T-cell (primary cell): ENCODE measurements at places on chromosomes 2 and 18. TPM values are rescaled to one million over a fixed set of nuclear protein-coding genes. Genes with fewer than 3 reads are reported as not detected.
A peak's percentile ranks its signal among the peaks of the same experiment; 100 is the strongest.

DNA sequence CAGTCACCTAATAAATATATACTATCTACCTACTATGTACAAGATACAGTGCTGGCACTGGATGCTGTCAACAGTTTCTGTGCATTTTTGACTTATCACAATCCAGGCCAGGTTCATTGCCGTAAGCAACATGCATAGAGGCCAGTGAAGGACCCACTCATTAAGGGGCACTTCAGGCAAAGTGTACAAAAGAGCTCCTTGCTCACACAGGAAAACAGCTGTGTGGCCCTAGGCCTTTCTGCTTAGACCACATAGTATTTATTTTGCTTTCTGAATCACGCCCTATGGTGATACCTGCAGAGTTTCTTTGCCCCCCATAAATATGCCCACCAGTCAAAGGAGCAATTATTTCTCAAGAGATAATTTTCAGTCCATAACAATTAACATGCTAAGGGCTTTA, 39.6 kb upstream of the STAT4 start:
- peaks cover 30% of the 10 kb centered on the region for H3K4me1 ChIP-seq
- H3K4me3 ChIP-seq = no peak overlapping the region
- no peak overlapping the region for H3K27ac ChIP-seq
- no peaks in the 10 kb centered on the region for H3K36me3 ChIP-seq

SERPINB2 gene
- not detected for total RNA-seq

GRCh38 chr2:204663816-204664425, 118.6 kb downstream of the PARD3B start:
- no peak for DNase-seq
- no peaks in the 10 kb centered on the region for H3K27me3 ChIP-seq
- H3K4me3 ChIP-seq = no peak overlapping the region
- H3K36me3 ChIP-seq = no peaks in the 10 kb centered on the region
- no peaks in the 10 kb centered on the region for H3K4me1 ChIP-seq
- H3K27ac ChIP-seq = no peak overlapping the region

DNA sequence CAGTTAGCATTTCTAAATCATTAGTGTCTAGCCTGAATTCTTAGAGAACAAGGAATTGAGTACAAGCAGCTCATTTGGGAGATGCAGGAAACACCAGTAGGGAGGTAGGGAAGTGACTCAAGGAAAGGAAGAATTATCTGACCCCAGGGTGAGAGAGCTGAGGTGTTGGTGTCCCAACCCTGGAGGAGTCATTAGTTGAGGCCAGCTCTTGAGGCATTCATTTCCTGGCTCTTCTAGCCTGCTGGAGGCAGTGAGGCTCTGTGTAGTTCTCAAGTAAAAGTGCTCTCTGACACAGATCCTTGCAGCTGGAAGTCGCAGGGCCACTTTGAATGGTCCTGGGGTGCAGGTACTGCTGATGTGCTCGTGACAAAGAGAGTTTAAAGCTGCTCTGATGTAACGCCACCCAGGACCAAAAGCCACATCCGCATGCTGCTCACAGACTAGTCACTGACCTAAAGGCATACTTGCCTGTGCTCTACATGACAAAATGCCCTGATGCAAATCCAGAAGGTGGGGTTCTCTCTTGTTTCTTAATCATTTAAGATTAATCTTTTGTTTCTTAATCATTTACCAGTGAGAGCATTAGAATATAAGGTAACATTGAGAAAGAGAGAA, 299.5 kb upstream of the LYPD1 start:
- no peaks in the 10 kb centered on the region for H3K4me1 ChIP-seq
- H3K4me3 ChIP-seq = no peak overlapping the region
- no peak overlapping the region for H3K27ac ChIP-seq
- DNase-seq = no peak
- no peaks in the 10 kb centered on the region for H3K27me3 ChIP-seq
- H3K36me3 ChIP-seq = no peaks in the 10 kb centered on the region

- no peak overlapping the region for H3K27ac ChIP-seq
- no peak overlapping the region for H3K4me3 ChIP-seq
- no peak for DNase-seq
- no peaks in the 10 kb centered on the region for H3K27me3 ChIP-seq
- H3K36me3 ChIP-seq = no peaks in the 10 kb centered on the region
Observed at GRCh38 chr2:71861186-71862160, 286.2 kb downstream of the CYP26B1 start.

- no peaks in the 10 kb centered on the region for H3K27me3 ChIP-seq
- peaks cover 61% of the 10 kb centered on the region for H3K4me1 ChIP-seq
Observed at GRCh38 chr2:233059547-233059796, 670 bp upstream of the INPP5D start.

GRCh38 chr2:31249009-31249690, 15.2 kb downstream of the EHD3 start:
- no peak overlapping the region for H3K4me3 ChIP-seq
- peaks cover 6% of the 10 kb centered on the region for H3K36me3 ChIP-seq

DNA sequence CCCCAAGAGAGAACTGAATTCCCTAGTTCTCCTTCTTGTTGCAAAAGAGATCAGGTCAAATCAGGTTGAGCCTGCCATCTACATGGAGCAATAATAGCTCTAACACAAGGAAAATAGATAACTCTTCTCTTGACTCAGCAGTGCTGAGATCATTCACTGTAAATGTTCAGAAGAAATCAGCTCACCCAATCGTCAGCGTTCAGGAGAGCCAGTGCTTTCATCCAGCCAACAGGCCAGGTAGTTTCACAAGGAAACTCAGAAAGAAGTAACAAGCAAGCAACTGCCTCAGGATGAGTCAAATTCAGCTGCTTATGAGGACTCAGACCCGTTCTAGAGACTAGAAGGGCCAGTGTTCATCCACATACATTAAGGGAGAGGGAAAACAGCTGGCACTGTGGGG, 5.9 kb downstream of the LMAN2L start:
- no peak overlapping the region for H3K4me3 ChIP-seq
- DNase-seq = no peak
- no peaks in the 10 kb centered on the region for H3K27me3 ChIP-seq
- H3K36me3 ChIP-seq = peaks cover 56% of the 10 kb centered on the region
- peaks cover 11% of the 10 kb centered on the region for H3K4me1 ChIP-seq

DNA sequence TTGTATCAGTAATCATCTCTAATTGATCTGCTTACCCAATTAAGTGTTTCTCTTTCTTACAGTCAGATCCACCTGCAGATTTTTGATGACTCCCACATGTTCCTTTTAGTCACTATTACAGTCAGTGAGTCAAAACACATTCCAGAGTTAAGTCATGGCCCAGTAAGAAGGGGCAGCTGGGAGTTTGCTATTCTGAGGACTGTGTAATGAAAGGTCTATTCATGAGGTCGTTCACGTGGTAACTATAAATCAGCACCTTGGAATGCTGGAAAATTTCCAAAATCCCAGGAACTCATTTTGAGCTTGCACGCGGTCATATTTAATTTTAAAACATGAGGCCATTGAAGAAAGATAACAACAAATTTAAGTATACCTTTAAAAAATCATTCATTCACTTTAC, 252.5 kb downstream of the XIRP2 start:
- H3K27me3 ChIP-seq = no peaks in the 10 kb centered on the region
- H3K36me3 ChIP-seq = no peaks in the 10 kb centered on the region
- DNase-seq = no peak
- H3K27ac ChIP-seq = no peak overlapping the region

DNA sequence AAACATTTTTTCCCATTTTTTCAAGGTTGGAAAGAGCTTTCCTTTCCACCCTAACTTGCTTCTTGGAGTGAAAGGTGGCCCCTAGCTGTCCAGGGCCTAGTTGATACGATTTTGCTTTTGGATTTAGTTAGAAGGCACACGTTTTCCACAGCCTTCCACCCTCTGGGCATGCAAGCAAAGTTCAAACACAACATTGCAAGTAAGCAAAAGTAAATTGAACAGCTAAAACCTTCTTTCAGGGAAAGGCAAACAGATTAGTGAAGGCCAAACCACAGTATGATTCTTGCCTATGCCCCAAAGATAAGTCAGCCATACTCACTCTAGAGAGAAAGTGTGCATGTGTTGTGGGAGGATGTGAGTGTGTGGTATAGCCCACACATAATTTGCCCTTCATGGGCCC, 273.7 kb upstream of the KLHL29 start:
- DNase-seq = no peak
- H3K4me3 ChIP-seq = no peak overlapping the region
- H3K27me3 ChIP-seq = no peaks in the 10 kb centered on the region
- H3K4me1 ChIP-seq = no peaks in the 10 kb centered on the region
- no peak overlapping the region for H3K27ac ChIP-seq

GRCh38 chr18:50151926-50152325, 43.0 kb downstream of the MYO5B start:
- no peaks in the 10 kb centered on the region for H3K4me1 ChIP-seq
- no peak overlapping the region for H3K27ac ChIP-seq
- DNase-seq = no peak
- H3K36me3 ChIP-seq = no peaks in the 10 kb centered on the region

DNA sequence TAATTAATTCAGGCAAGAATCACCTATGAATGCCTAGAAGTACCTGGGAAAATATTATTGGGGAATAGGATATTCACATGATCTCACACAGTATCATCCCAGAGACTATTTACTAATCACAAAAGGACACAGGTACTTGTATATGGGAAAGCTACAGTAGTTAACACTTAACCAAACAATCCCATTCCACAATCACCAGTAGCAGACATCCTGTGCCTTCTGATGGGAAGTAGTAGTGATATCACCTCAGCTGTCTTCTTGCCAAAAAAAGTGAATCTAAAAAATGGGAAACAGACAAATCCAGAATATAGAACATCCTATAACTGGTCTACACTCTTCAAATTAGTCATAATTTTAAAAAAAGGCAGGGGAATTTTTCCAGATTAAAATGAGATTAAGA, 75.6 kb upstream of the CCDC150 start:
- H3K4me1 ChIP-seq = no peaks in the 10 kb centered on the region
- peaks cover 7% of the 10 kb centered on the region for H3K27me3 ChIP-seq
- no peaks in the 10 kb centered on the region for H3K36me3 ChIP-seq
- no peak overlapping the region for H3K27ac ChIP-seq
- no peak overlapping the region for H3K4me3 ChIP-seq

GRCh38 chr2:165623783-165624469, 154.4 kb downstream of the CSRNP3 start:
- no peak overlapping the region for H3K27ac ChIP-seq
- no peaks in the 10 kb centered on the region for H3K36me3 ChIP-seq
- no peaks in the 10 kb centered on the region for H3K4me1 ChIP-seq
- no peak for DNase-seq
- no peak overlapping the region for H3K4me3 ChIP-seq
- H3K27me3 ChIP-seq = no peaks in the 10 kb centered on the region

GRCh38 chr2:71948781-71949536, 198.7 kb downstream of the CYP26B1 start:
- DNase-seq = no peak
- H3K27ac ChIP-seq = no peak overlapping the region
- no peak overlapping the region for H3K4me3 ChIP-seq
- H3K36me3 ChIP-seq = no peaks in the 10 kb centered on the region
- no peaks in the 10 kb centered on the region for H3K4me1 ChIP-seq

DNA sequence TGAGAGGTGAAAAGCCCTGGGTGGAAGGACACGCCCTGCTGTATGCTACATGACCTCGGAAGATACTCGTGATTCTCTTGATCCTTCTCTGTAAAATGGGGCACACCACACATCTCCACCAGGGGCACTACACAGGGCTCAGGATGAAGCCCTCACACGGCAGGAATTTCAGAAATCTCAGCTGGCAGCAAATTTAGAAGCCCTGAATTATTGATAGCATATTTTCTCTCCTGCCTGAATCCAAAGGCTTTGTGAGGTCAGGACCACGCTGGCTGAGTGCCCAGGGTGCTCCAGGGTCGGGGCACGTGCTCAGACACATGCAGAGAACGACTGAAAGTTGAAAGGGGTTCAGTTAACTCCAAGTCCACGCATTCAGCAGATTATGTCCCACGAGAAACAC, 42.1 kb upstream of the GALR1 start:
- peaks cover 9% of the 10 kb centered on the region for H3K4me1 ChIP-seq
- no peak overlapping the region for H3K27ac ChIP-seq
- no peak overlapping the region for H3K4me3 ChIP-seq
- H3K27me3 ChIP-seq = peaks cover 2% of the 10 kb centered on the region
- H3K36me3 ChIP-seq = no peaks in the 10 kb centered on the region

- no peak overlapping the region for H3K4me3 ChIP-seq
- no peaks in the 10 kb centered on the region for H3K4me1 ChIP-seq
- H3K27ac ChIP-seq = no peak overlapping the region
- H3K36me3 ChIP-seq = no peaks in the 10 kb centered on the region
Observed at GRCh38 chr18:7743256-7743655, 176.1 kb downstream of the PTPRM start.

GRCh38 chr18:6406075-6406909, 8.4 kb downstream of the L3MBTL4 start:
- H3K4me1 ChIP-seq = no peaks in the 10 kb centered on the region
- H3K4me3 ChIP-seq = no peak overlapping the region
- H3K27me3 ChIP-seq = no peaks in the 10 kb centered on the region
- H3K36me3 ChIP-seq = no peaks in the 10 kb centered on the region

- DNase-seq = peak; percentile 38
- H3K27ac ChIP-seq = peak overlapping the region; percentile 26
- H3K4me3 ChIP-seq = no peak overlapping the region
- H3K27me3 ChIP-seq = no peaks in the 10 kb centered on the region
- H3K36me3 ChIP-seq = no peaks in the 10 kb centered on the region
- no peaks in the 10 kb centered on the region for H3K4me1 ChIP-seq
Observed at GRCh38 chr2:102442967-102443828, 20.2 kb downstream of the IL18RAP start.

GAREM2 gene
- total RNA-seq = 9.1 TPM

DNA sequence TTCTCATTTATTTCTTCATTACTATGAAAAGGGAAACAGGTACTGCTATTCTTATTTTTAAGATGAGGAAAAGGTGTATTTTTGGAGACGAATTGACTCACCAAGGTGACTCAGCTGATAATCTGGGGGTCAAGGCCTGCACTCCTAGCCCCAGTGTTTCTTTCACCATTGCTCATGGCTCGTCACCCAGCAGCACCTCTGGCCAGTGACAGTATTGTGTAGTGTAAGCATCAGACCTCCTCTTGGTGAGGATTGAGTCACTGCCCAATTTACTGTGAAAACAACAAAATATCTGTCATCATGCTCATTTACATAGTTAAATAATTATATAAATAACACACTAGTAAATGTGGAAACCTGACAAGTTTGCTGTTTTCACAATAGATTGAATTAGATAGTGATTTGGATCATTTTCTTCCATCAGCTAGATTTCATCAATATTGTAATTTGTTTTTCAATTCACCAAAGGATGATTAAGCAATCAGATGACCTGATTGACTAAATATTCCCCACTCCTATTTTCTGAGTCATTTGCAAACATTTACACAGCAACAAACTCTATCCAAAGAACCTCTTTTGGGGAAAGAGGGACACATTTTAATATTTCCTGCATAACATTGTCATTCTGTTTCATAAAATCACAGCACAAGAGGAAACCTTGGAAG, 492.8 kb upstream of the RAB12 start:
- H3K27me3 ChIP-seq = no peaks in the 10 kb centered on the region
- no peak overlapping the region for H3K4me3 ChIP-seq
- DNase-seq = no peak
- no peaks in the 10 kb centered on the region for H3K4me1 ChIP-seq
- no peak overlapping the region for H3K27ac ChIP-seq

GRCh38 chr2:28357055-28357454, 35.6 kb upstream of the FOSL2 start:
- H3K27me3 ChIP-seq = no peaks in the 10 kb centered on the region
- no peak overlapping the region for H3K27ac ChIP-seq
- no peaks in the 10 kb centered on the region for H3K36me3 ChIP-seq
- no peak overlapping the region for H3K4me3 ChIP-seq
- no peak for DNase-seq

- H3K4me1 ChIP-seq = no peaks in the 10 kb centered on the region
- no peaks in the 10 kb centered on the region for H3K27me3 ChIP-seq
- no peak overlapping the region for H3K27ac ChIP-seq
- H3K4me3 ChIP-seq = no peak overlapping the region
Observed at GRCh38 chr2:36565712-36566111, 32.3 kb downstream of the FEZ2 start.

GRCh38 chr2:83665894-83666293, 793.2 kb downstream of the SUCLG1 start:
- H3K4me1 ChIP-seq = no peaks in the 10 kb centered on the region
- H3K36me3 ChIP-seq = no peaks in the 10 kb centered on the region
- H3K27me3 ChIP-seq = no peaks in the 10 kb centered on the region
- H3K4me3 ChIP-seq = no peak overlapping the region
- no peak for DNase-seq

CNTNAP5 gene
- not detected for total RNA-seq
